ENCODE measurements at places on chromosomes 1 and 21.
A peak's percentile ranks its signal among the peaks of the same experiment; 100 is the strongest.

DNA sequence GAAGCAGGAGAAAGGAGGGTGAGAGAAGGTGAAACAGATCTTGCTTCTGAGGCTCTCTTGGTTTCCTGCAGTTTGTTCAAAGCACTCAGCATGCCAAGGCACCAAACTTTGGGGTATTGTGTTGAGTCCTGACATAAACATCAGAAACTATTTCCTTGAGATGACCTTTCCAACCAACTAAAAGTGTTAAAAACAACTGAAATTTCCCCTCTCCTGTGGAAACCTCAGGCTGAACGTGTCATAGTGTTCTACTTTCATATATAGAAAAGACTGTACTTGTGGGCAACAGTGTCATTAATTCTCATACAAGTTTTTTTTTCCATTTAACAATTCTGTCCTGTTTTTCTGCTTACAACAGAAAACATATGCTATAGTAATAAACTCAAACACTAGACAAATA, 6.3 kb upstream of the LYST start:
- DNase-seq = no peak

DNA sequence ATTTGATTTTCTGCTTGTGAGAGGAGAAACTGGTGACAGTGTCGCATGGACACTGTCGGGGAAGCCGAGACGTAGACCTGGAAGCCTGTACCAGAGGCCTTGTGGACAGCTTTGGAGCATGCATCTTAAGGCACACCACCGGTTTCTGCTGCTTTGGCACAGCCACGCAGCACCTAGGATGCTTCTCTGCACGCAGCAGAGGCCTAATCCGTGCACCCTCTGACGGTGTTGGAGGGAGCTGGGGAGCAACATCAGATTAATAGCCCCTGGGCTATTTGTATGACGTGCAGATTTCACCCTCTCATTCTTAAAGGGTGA, 30.3 kb downstream of the TEX35 start:
- peak; percentile 31 for DNase-seq

- no peak for DNase-seq
Measured at GRCh38 chr1:111959436-111959835, 30.0 kb downstream of the KCND3 start.

- no peak for DNase-seq
Measured at GRCh38 chr1:110341146-110341871, 2.1 kb downstream of the RBM15 start.

GRCh38 chr1:94949681-94950661, 23.1 kb upstream of the CNN3 start:
- DNase-seq = no peak

DNA sequence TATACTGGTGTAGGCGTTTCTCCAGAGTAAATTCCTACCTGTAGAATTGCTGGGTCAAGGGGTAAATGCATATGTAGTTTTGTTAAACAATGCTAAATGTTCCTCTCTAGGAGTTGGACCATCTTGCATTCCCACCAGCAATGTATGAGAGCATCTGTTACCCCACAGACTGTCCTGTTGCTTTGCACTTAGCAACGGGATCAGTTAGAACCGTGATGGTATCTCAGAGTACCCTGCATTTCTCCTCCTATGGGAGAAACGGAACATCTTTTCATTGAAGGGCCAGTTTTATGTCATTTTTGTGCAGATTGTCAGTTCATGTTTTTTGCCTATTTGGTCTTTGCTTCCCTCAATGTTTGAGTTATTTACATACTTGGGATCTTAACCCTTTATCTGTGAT, 18.0 kb upstream of the RIPPLY3 start:
- no peak for DNase-seq

- no peak for DNase-seq
Measured at GRCh38 chr1:215393476-215393875, 173.6 kb upstream of the KCTD3 start.

- DNase-seq = no peak
Measured at GRCh38 chr1:232669981-232670747, 40.2 kb upstream of the SIPA1L2 start.
